ENCODE measurements at places on chromosomes 16 and 17.

- no peak for DNase-seq
Measured at GRCh38 chr17:80833952-80834892, 157.4 kb upstream of the CHMP6 start.

GRCh38 chr17:78748048-78748729 is 33.9 kb downstream of the CYTH1 start:
- no peak for DNase-seq

- no peak for DNase-seq
Measured at GRCh38 chr17:37802712-37803416, 58.0 kb upstream of the HNF1B start.

DNA sequence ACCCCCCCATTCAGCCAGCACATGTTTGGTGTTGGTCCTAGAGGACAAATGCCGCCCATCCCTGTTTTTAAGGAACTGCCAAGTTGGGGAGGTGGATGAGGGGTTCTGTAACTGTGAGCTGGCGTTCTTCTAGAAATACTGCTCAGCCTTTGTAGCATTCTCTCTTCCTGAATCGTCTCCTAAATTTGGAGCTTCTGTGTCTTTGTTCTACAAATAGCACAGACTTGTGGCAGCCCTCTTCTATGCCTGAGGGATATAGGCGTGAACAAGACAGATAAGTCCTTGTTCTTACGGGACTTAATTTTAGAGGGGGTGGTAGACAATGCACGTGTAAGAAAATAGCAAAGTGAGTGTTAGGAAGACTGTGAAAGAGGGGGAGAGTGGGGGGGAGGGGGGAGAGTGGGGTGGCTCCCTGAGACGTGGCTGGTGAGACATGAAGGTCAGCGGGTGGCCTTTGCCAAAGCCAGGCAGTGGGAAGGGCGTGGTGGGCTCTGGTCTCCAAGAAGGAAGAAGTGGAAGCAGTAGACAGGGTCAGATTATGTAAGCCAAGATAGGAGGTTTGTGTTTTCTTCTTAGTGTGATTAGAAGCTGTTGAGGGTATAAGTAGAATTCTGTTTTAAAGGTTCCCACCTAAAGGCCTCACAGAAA is 9.9 kb downstream of the MFSD11 start:
- DNase-seq = no peak

DNA sequence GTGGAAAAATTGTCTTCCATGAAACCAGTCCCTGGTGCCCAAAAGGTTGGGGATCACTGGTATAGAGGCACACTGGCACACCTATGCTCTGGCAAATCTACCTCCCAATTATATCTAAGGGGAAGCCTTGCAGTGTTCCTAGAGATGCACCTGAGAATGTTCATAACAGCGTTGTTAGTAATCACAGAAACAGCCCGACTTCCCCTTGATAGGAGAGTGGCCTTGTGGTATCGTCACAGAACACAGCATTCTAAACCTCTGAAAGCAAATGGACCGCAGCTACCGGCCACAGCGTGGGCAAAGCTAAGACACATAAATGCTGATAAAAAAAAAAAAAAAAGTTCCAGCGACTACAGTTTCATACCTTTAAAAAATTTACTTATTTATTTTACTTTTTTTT is 39.1 kb upstream of the ADGRG1 start:
- DNase-seq = no peak

DNA sequence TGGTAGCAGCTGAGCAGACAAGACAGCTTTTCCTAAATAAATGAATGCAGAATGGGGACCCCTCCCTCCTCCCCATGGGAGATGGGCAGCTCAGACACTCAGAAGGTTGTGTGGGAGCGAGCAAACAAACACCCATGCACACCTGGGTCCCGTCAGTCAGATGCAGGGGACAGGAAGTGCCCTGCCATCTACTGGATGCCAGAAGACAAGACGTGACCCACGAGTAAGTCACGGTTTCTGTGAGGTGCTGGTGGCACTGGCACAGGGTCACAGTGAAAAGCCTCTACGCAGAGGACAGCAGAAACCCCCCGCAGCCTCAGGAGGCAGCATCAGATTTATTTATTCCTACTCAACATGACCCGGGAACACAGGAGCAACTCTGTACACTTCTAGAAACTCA is 8.4 kb downstream of the HBQ1 start:
- DNase-seq = no peak

All from occipital lobe (tissue), 3 donors.